Ovary (tissue), 10 donors: ENCODE measurements at places on chromosomes 1 and 21. TPM values are rescaled to one million over a fixed set of nuclear protein-coding genes. Genes with fewer than 3 reads are reported as not detected.

GRCh38 chr21:31413698-31414097 lies 69.6 kb upstream of the TIAM1 start:
- H3K27ac ChIP-seq = no peak overlapping the region
- no peaks in the 10 kb centered on the region for H3K27me3 ChIP-seq
- no peak overlapping the region for H3K4me3 ChIP-seq
- H3K36me3 ChIP-seq = no peaks in the 10 kb centered on the region

CCDC185 gene
- total RNA-seq = not detected

KRTAP13-2 gene
- total RNA-seq = not detected

NOS1AP gene
- total RNA-seq = 0.99 TPM

GRCh38 chr1:51535006-51535592 lies 16.0 kb upstream of the EPS15 start:
- peak; percentile 60 for DNase-seq
- H3K27me3 ChIP-seq = no peaks in the 10 kb centered on the region
- no peaks in the 10 kb centered on the region for H3K36me3 ChIP-seq
- no peak overlapping the region for H3K4me3 ChIP-seq
- peaks cover 3% of the 10 kb centered on the region for H3K4me1 ChIP-seq

DNA sequence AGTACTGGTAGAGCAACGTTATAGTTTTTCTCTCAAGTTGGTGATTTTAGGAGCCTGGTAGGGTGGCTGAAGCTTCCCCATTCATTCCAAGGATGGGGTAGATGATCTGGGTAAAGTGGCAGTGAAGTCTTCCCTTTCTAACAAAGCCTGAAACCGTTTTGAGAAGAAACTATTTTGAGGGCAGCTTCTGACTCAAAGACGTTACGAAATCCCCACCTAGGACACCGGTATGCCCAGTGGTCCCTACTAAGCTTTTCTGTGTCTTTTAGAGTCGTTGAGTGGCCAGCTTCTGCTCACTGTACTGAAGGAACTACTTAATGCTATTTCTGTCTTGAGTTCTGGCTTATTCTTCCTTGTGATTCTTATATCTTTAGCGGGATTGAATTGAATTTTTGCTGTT lies 1.4 kb downstream of the WDTC1 start:
- no peaks in the 10 kb centered on the region for H3K36me3 ChIP-seq
- DNase-seq = no peak
- no peak overlapping the region for H3K27ac ChIP-seq
- H3K4me3 ChIP-seq = peak overlapping the region; percentile 99

SPATA17 gene
- 1.4 TPM for total RNA-seq

DNA sequence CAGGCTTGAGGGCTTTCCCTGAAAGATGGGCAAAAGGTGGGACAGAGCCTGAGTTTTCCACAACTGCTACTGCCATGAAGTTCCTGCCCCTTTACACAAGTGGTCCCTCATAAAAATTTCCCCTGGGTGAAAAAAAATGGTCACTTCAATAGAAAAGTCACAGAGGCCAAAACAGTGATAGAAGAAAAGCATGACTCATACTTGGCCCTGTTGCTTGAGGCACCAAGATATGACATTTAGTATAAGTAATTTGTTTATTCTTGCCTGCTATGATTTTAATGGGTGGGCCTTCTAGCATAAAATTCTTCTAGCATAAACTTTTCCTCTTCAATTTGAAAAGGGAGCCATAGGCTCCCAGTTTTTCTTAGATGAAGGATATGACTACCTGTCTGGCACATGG lies 280.2 kb downstream of the DPYD start:
- H3K36me3 ChIP-seq = no peaks in the 10 kb centered on the region
- H3K27me3 ChIP-seq = no peaks in the 10 kb centered on the region
- H3K27ac ChIP-seq = no peak overlapping the region
- H3K4me3 ChIP-seq = no peak overlapping the region
- H3K4me1 ChIP-seq = no peaks in the 10 kb centered on the region

DNA sequence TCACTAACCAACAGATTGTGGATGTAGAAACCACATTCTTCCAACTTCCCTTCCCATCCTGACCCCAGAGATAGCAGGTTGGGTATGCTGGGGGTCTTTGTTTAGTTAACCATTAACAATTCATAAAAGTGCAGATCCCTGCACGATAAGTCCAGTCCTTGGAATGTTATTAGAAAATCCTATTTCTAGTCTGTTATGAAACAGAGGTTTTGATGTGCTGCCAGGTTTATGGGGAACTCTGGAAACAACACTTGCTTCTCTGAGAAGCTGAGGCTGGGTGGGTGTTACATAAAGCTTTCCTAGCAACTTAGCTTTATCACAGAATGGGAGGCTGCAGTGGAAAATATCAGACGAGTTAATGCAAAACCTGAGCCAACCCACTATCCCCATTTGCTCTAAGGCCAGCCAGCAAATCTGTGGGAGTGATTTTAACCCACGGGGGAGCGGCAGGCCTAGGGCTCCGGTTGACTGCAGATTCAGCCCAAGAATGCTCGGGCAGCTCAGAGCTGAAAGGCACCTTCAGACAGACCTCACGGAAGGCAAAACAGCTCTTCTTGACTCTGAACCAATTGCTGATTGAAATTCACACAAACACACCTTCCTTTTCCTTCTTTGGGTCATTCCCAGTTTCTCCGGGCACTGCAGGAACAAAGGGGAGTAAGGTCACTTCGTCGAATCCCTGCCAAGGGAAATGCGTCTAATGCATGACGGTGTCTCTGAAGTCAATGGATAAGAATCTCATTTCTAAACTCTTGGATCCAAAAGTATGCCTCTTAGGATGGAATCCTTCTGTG lies 111.7 kb upstream of the IRF2BP2 start:
- H3K27me3 ChIP-seq = no peaks in the 10 kb centered on the region
- H3K4me1 ChIP-seq = peaks cover 50% of the 10 kb centered on the region
- no peak overlapping the region for H3K4me3 ChIP-seq

HFM1 gene
- 15.7 TPM for total RNA-seq

DNA sequence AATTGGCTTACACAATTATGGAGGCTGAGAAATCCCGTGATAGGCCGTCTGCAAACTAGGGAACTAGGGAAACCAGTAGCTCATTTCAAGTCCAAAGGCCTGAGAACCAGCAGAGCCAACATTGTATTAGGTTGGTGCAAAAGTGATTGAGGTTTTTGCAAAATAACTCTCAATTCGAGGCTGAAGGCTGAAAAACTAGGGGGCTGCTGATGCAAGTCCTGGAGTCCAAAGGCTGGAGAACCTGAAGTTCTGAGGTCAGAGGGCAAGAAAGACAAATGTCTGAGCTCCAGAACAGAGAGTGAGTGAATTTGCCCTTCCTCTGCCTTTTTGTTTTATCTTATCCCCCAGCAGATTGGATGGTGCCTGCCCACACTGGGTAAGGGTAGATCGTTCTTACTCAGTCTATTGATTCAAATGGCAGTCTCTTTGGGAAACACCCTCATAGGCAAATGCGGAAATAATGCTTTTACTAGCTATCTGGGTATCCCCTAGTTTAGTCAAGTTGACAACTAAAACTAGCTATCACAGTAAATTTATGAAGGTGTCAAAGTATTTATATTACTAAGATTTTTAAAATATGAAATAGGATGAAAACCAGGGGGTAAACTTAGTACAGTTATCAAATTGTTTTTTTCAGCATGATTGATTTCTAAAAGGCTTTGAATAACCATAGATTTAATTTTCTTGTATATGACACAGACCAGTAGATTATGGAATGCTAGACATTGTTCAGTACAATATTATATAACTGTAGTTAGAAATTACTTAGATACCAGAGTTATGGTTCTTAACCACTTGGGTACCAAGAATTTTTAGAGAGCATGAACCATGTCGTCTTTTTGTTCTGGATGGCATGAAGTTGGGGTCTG lies 15.4 kb downstream of the RABGAP1L start:
- no peak for DNase-seq
- no peaks in the 10 kb centered on the region for H3K27me3 ChIP-seq
- no peaks in the 10 kb centered on the region for H3K4me1 ChIP-seq
- H3K27ac ChIP-seq = no peak overlapping the region
- no peak overlapping the region for H3K4me3 ChIP-seq

DNA sequence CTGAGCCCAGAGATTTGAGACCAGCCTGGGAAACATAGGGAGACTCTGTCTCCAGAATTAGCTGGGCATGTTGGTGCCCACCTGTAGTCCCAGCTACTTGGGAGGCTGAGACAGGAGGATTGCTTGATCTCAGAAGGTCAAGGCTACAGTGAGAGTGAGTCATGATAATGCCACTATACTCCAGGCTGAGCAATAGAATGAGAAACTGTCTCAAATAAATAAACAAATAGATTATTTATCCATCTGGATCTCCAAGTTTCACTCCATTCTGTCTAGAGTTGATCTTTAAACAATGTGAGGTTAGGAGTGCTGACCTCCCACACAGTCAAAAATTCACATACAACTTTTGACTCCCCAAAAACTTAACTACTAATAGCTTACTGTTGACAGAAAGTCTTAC lies 106.8 kb upstream of the PALMD start:
- no peaks in the 10 kb centered on the region for H3K27me3 ChIP-seq
- H3K36me3 ChIP-seq = no peaks in the 10 kb centered on the region
- no peak for DNase-seq
- H3K4me3 ChIP-seq = no peak overlapping the region
- no peaks in the 10 kb centered on the region for H3K4me1 ChIP-seq

GRCh38 chr1:201469645-201470074 lies 672 bp upstream of the PHLDA3 start:
- peak overlapping the region; percentile 79 for H3K27ac ChIP-seq
- H3K4me3 ChIP-seq = peak overlapping the region; percentile 83
- H3K36me3 ChIP-seq = no peaks in the 10 kb centered on the region
- DNase-seq = no peak
- peaks cover 8% of the 10 kb centered on the region for H3K4me1 ChIP-seq

GRCh38 chr1:9835758-9836631 lies 12.2 kb upstream of the CLSTN1 start:
- peaks cover 4% of the 10 kb centered on the region for H3K4me1 ChIP-seq
- no peaks in the 10 kb centered on the region for H3K27me3 ChIP-seq
- peak; percentile 57 for DNase-seq

DNA sequence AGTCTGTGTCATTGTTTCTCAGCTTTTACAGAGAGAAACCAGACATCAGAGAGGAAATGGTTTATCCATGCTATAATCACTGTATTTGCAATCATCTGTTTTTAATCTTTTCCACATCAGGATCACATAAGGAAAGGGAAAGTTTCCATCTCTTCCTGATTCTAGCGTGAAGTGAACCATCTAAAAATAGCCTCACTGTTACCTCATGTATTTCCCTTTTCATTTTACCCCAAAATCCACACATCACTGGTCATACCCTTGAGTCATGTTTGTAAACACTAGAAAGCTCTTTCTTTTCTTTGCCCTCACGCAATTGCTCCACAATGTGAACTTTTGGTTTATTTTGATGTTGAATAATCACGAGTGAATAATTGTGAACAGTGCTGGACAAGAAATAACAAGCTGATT lies 146.0 kb downstream of the PLA2G4A start:
- no peak overlapping the region for H3K4me3 ChIP-seq
- no peaks in the 10 kb centered on the region for H3K36me3 ChIP-seq
- H3K27ac ChIP-seq = no peak overlapping the region
- no peak for DNase-seq
- no peaks in the 10 kb centered on the region for H3K4me1 ChIP-seq
- H3K27me3 ChIP-seq = no peaks in the 10 kb centered on the region

CCDC24 gene
- total RNA-seq = 8.7 TPM

NKAIN1 gene
- total RNA-seq = 0.46 TPM

SMIM1 gene
- 21.5 TPM for total RNA-seq

DNA sequence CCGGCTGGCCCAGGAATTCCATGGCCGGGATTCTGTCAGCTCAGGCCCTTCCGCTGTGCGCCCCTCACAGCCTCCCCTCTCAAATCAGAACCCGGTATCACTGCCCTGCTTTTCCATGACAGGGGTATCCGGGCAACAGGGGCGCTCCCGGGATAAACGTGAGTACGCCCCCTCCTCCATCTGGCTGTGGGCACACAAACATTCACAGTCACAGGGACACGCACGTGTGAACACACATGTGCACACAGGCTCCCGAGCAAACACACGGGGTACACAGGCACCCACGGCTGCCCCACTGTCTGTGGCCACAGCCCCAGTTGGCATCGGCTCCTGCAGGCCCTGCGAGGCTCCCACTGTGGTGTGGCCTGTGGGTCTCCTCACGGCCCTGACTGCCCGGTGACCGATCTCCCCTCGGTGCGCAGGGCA lies 16.7 kb downstream of the COL6A1 start:
- H3K27me3 ChIP-seq = no peaks in the 10 kb centered on the region
- H3K27ac ChIP-seq = peak overlapping the region; percentile 14
- DNase-seq = peak; percentile 21
- H3K36me3 ChIP-seq = no peaks in the 10 kb centered on the region
- H3K4me3 ChIP-seq = no peak overlapping the region

- no peaks in the 10 kb centered on the region for H3K36me3 ChIP-seq
- H3K4me3 ChIP-seq = no peak overlapping the region
- H3K27me3 ChIP-seq = no peaks in the 10 kb centered on the region
- H3K27ac ChIP-seq = no peak overlapping the region
These were observed 19.4 kb downstream of the ZBTB40 start for GRCh38 chr1:22471078-22471477.
